Aorta (tissue), 5 donors: ENCODE measurements at places on chromosomes 3 and 15. TPM values are rescaled to one million over a fixed set of nuclear protein-coding genes. Genes with fewer than 3 reads are reported as not detected.

- H3K4me3 ChIP-seq: no peak overlapping the region
- no peaks in the 10 kb centered on the region for H3K27me3 ChIP-seq
- no peak overlapping the region for H3K27ac ChIP-seq
- no peaks in the 10 kb centered on the region for H3K4me1 ChIP-seq
- DNase-seq: no peak
- no peaks in the 10 kb centered on the region for H3K36me3 ChIP-seq
These were observed 224.2 kb upstream of the CFAP20DC start for GRCh38 chr3:59273976-59274375.

DNA sequence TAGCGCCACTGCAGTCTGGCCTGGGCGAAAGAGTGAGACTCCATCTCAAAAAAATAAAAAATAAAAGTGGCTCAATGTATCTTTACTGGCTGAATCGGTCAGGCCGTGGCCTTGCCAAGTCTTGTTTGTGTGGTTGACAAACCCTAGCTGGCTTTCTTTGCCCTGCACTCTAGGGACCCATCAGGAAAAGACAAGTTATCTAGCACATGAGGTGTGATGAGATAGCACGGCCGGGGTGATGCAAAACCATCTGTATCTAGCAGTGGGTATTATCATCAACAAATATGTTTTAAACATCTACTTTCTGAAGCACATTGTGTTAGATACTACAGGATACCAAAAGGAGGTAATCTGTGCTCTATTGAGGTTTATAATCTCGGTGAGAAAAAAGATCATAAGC is 3.9 kb upstream of the DPP8 start:
- no peak overlapping the region for H3K4me3 ChIP-seq
- H3K36me3 ChIP-seq: no peaks in the 10 kb centered on the region
- H3K27me3 ChIP-seq: no peaks in the 10 kb centered on the region
- H3K4me1 ChIP-seq: peaks cover 4% of the 10 kb centered on the region
- DNase-seq: no peak

- no peak overlapping the region for H3K4me3 ChIP-seq
- no peaks in the 10 kb centered on the region for H3K4me1 ChIP-seq
- H3K27ac ChIP-seq: no peak overlapping the region
- H3K36me3 ChIP-seq: no peaks in the 10 kb centered on the region
- H3K27me3 ChIP-seq: no peaks in the 10 kb centered on the region
These were observed 112.0 kb upstream of the TJP1 start for GRCh38 chr15:29934251-29934650.

- DNase-seq: no peak
- no peaks in the 10 kb centered on the region for H3K36me3 ChIP-seq
- no peak overlapping the region for H3K27ac ChIP-seq
- H3K4me1 ChIP-seq: no peaks in the 10 kb centered on the region
- H3K27me3 ChIP-seq: no peaks in the 10 kb centered on the region
- no peak overlapping the region for H3K4me3 ChIP-seq
These were observed 13.7 kb downstream of the CTDSPL2 start for GRCh38 chr15:44441095-44441501.

- no peaks in the 10 kb centered on the region for H3K4me1 ChIP-seq
- no peaks in the 10 kb centered on the region for H3K36me3 ChIP-seq
- no peaks in the 10 kb centered on the region for H3K27me3 ChIP-seq
- DNase-seq: no peak
These were observed 72.7 kb downstream of the ALDH1A2 start for GRCh38 chr15:57992761-57993355.

Gene SNX33
- 30.9 TPM for total RNA-seq

GRCh38 chr15:29854413-29854812 is 32.1 kb upstream of the TJP1 start:
- H3K27me3 ChIP-seq: no peaks in the 10 kb centered on the region
- H3K4me3 ChIP-seq: no peak overlapping the region
- H3K27ac ChIP-seq: no peak overlapping the region

Gene PSMD2
- 143 TPM for total RNA-seq

- no peak overlapping the region for H3K4me3 ChIP-seq
- no peaks in the 10 kb centered on the region for H3K36me3 ChIP-seq
- H3K27ac ChIP-seq: no peak overlapping the region
- no peaks in the 10 kb centered on the region for H3K4me1 ChIP-seq
- H3K27me3 ChIP-seq: no peaks in the 10 kb centered on the region
- DNase-seq: no peak
These were observed 170.2 kb upstream of the ICE2 start for GRCh38 chr15:60648928-60649679.

GRCh38 chr3:24019585-24019984 is 74.5 kb downstream of the NR1D2 start:
- no peak overlapping the region for H3K4me3 ChIP-seq
- H3K27me3 ChIP-seq: no peaks in the 10 kb centered on the region
- H3K4me1 ChIP-seq: no peaks in the 10 kb centered on the region

GRCh38 chr15:88090481-88091011 is 166.0 kb downstream of the NTRK3 start:
- H3K4me3 ChIP-seq: no peak overlapping the region
- no peak for DNase-seq
- H3K36me3 ChIP-seq: peaks cover 2% of the 10 kb centered on the region
- peaks cover 4% of the 10 kb centered on the region for H3K4me1 ChIP-seq

Gene CILP
- 170 TPM for total RNA-seq

- H3K4me1 ChIP-seq: no peaks in the 10 kb centered on the region
- no peak overlapping the region for H3K4me3 ChIP-seq
- no peak overlapping the region for H3K27ac ChIP-seq
- no peaks in the 10 kb centered on the region for H3K36me3 ChIP-seq
- no peak for DNase-seq
These were observed 32.6 kb upstream of the NANOGP8 start for GRCh38 chr15:35117543-35118265.

Gene TMEM108
- total RNA-seq: 1.3 TPM

DNA sequence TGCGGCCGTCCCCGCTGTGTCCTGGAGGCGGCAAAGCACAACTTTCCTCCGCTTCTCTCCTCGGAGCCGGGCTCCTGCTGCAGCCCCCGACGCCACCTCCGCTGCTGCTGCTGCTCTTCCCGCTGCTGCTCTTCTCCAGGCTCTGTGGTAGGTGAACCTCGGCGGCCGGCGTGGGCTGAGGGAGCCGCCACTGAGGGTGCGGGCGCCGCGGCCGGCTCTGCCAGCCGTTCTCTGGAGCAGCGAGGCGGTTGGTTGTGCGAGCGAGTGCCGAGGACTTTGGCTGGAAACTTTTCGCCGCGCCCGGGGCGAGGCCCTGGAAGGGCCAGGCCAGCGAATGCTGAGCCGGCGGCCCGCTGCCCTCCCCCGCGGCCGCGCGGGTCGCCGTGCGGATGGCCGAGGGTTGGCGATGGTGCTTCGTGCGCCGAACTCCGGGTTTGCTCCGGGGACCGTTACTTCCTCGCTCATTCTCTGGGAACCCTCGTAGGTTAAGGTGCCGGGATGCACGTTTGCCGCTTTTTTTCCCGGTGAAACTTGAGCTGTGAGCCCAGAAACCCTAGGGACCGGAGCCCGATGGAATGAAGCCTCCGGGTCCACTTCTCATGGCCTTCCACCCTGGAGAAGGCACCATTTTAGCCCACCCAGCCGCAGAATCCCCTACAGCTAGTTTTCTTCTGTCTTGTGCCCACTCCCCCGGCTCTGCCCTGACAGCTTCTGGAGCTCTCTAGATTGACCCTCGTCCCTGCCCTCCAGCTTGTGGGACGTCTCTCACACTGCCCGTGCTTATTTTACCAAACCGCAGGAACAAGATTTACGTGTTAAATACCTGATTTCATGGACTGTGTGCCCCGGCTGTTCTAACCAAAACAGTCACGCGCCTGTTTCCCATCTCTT is 660 bp downstream of the NECTIN3 start:
- H3K27ac ChIP-seq: peak overlapping the region; percentile 92
- H3K27me3 ChIP-seq: no peaks in the 10 kb centered on the region
- H3K36me3 ChIP-seq: no peaks in the 10 kb centered on the region
- H3K4me1 ChIP-seq: peaks cover 3% of the 10 kb centered on the region
- DNase-seq: peak; percentile 56

Gene ROPN1
- not detected for total RNA-seq

Gene ZNF80
- not detected for total RNA-seq

DNA sequence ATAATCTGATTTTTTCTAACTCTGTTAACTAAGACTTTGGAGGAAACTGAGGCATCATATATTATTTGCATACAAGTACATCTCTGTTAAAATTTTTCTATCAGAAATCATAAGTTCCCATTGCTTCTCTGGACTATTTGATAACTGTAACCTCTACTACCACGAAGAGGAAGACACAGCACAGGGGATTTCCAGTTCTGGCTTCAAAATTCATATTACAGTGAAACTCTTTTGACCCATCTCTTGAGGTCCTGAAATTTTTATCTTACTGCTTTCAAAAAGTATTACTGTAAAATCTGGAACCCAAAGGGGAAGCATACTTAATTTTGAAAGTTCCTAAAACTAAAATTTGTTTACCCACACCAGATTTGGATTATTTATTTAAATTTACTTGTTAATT is 4.2 kb downstream of the PLSCR1 start:
- H3K36me3 ChIP-seq: no peaks in the 10 kb centered on the region
- no peak overlapping the region for H3K27ac ChIP-seq
- H3K27me3 ChIP-seq: no peaks in the 10 kb centered on the region
- H3K4me1 ChIP-seq: peaks cover 4% of the 10 kb centered on the region
- DNase-seq: no peak

- no peaks in the 10 kb centered on the region for H3K27me3 ChIP-seq
- H3K36me3 ChIP-seq: no peaks in the 10 kb centered on the region
- H3K4me1 ChIP-seq: no peaks in the 10 kb centered on the region
- H3K4me3 ChIP-seq: no peak overlapping the region
These were observed 18.5 kb downstream of the CPNE4 start for GRCh38 chr3:132016061-132017041.

DNA sequence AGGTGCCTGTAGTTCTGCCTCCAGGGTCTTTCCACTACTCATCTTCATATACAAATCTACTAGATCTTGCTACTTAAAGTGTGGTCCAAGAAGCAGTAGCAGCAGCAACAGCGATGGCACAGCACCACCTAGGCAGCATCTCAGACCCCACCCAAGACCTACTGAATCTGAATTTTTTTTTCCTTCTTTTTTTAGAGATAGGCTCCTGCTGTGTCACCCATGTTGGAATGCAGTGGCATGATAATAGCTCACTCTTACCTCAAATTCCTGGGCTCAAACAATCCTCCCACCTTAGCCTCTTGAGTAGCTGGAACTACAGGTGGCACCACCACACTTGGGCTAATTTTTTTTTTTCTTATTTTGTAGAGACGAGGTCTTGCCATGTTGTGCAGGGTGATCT is 346.7 kb upstream of the TGFBR2 start:
- no peak overlapping the region for H3K27ac ChIP-seq
- no peak for DNase-seq
- H3K4me3 ChIP-seq: no peak overlapping the region
- no peaks in the 10 kb centered on the region for H3K27me3 ChIP-seq

DNA sequence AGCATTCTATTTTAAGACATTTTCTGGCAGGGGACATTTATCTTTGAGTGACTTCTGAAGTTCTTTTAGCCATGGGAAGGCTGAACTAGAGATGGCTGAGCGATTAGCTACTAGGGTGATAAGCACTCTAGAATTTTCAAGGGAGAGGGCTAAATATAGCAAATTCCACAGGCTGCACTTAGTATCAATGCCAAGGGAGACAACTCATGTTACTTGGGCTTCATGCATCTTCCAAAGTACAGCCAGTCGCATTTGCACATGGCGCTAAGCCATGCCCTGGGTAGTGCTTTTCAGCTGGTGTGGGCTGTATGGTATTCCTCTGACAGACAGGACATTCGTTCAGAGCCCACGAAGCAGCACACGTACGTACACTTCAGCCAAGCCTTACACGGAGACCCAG is 69.6 kb downstream of the RYR3 start:
- DNase-seq: no peak
- no peaks in the 10 kb centered on the region for H3K4me1 ChIP-seq
- no peak overlapping the region for H3K4me3 ChIP-seq
- no peaks in the 10 kb centered on the region for H3K27me3 ChIP-seq

DNA sequence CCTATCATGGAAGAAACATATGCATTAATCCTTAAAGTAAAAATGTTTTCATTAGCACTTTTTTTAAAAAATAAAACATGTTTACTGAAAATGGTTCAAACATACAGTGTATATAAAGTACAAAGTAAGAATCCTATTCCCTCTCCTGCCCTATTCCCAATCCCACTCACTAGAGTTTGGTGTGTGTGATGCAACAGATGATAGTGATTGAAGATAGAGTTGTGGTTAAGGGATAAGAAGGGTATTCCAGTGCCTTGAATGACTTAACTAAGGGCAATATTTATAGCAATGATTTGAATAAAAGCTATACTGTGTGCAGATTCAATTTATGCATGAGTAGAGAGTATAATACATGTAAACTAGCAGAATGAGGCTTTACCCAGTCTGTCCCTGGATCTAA is 18.1 kb downstream of the ZNF280D start:
- no peaks in the 10 kb centered on the region for H3K27me3 ChIP-seq
- H3K4me1 ChIP-seq: no peaks in the 10 kb centered on the region
- no peak overlapping the region for H3K27ac ChIP-seq
- H3K36me3 ChIP-seq: no peaks in the 10 kb centered on the region
- no peak overlapping the region for H3K4me3 ChIP-seq

GRCh38 chr3:13544293-13544831 is 4.6 kb upstream of the FBLN2 start:
- no peaks in the 10 kb centered on the region for H3K36me3 ChIP-seq
- no peaks in the 10 kb centered on the region for H3K27me3 ChIP-seq
- no peaks in the 10 kb centered on the region for H3K4me1 ChIP-seq

Gene CAMKV
- not detected for total RNA-seq

Gene C3orf22
- total RNA-seq: not detected

- H3K27ac ChIP-seq: no peak overlapping the region
- H3K4me1 ChIP-seq: peaks cover 4% of the 10 kb centered on the region
- H3K36me3 ChIP-seq: no peaks in the 10 kb centered on the region
- H3K4me3 ChIP-seq: no peak overlapping the region
- no peaks in the 10 kb centered on the region for H3K27me3 ChIP-seq
- DNase-seq: no peak
These were observed 5.9 kb upstream of the PPP1R2 start for GRCh38 chr3:195548987-195549386.

Gene CHRFAM7A
- 13.2 TPM for total RNA-seq

Gene NT5DC2
- 29.6 TPM for total RNA-seq

- H3K4me3 ChIP-seq: no peak overlapping the region
- H3K27ac ChIP-seq: no peak overlapping the region
- peaks cover 4% of the 10 kb centered on the region for H3K36me3 ChIP-seq
- no peaks in the 10 kb centered on the region for H3K4me1 ChIP-seq
These were observed 108.8 kb downstream of the FAIM start for GRCh38 chr3:138717348-138717747.

DNA sequence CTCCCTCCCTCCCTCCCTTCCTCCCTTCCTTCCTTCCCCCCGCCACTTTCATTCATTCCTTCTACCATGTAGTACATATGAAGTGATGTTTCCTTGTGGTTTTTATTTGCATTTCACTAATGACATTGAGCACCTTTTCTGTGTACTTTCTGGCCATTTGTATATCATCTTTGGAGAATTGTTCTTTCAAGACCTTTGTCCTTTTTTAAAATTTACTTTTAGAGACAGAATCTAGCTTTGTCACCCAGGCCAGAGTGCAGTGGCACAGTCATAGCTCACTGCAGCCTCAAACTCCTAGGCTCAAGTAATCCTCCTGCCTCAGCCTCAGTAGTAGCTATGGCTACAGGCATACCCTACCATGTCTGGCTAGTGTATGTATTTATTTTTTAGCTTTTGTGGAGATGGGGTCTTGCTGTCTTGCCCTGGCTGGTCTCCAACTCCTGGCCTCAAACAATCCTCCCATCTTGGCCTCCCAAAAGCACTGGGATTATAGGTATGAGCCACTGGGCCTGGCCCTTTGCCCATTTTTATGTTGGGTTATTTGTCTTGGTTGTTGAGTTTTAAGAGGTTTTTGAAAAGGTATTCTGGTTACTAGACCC is 42.0 kb upstream of the CTDSPL2 start:
- no peaks in the 10 kb centered on the region for H3K4me1 ChIP-seq
- no peak overlapping the region for H3K27ac ChIP-seq
- no peaks in the 10 kb centered on the region for H3K27me3 ChIP-seq
- no peak overlapping the region for H3K4me3 ChIP-seq
- no peaks in the 10 kb centered on the region for H3K36me3 ChIP-seq

Gene SERPINI1
- total RNA-seq: 13.8 TPM
